ENCODE measurements at places on chromosomes 16 and 17.

DNA sequence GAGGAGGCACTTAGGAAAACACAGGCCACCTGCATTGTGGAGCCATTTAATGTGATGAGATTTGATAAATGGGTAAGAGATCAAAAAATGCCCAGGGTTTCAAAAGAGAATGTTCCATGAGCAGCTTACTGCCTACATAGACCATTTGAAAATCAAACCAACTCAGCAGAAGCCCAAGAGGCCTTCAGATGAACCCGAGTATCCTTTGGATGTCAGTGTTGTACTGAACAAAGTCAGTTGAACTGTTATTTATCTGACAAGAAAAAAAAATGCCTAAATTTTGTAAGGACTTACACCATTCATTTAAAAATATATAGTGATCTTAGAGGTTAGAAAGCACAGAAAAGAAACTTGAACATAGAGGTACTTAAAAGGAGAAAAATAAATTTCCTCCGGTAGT is 381.7 kb downstream of the ZFHX3 start:
- DNase-seq, result no peak

- DNase-seq, result no peak
Measured at GRCh38 chr17:79446399-79447009, 164.3 kb downstream of the RBFOX3 start.

- no peak for DNase-seq
Measured at GRCh38 chr16:84513123-84513522, 8.7 kb upstream of the MEAK7 start.

DNA sequence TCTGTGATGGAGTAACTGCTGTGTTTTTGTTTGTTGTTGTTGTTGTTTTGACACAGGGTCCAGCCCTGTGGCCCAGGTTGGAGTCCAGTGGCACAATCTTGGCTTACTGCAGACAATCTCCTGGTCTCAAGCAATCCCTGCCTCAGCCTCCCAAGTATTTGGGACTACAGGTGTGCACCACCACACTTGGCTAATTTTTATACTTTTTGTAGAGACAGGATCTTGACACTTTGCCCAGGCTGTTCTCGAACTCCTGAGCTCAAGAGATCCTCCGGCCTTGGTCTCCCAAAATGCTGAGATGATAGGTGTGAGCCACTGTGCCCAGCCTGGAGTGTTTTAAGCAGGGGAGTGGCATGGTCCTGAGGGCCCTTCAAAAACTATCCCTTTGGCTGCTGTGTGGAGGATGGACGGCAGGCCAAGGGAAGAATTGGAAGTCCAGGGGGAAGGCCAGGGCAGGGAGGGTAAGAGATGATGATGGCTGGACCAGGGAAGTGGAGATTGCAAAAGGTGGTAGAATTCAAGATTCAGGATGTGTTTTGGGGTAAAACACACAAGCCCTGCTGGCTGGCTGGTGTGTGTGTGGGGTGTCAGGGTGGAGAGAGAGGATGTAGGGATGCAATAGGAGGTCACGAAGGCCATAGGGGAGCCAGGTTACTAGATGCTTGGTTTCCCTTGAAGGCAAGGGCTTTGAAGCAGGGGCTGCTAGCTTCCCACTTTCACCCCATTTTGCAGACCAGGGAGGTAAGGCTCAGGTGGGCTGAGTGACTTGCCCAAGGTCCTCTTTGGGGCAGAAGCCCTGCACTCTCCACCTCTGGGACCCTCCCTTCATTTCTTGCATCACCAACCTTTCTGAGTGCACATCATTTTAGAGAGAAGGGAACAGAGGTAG is 18.8 kb upstream of the PLLP start:
- DNase-seq, result no peak

GRCh38 chr16:87921236-87921773 is 15.0 kb downstream of the CA5A start:
- no peak for DNase-seq

Measured in activated CD4-positive, alpha-beta T cell treated with anti-CD3 and anti-CD28 coated beads, Interleukin-2, amount 50 U/mL, for 1 hour (primary cell).